Jurkat, Clone E6-1 (cell line): ENCODE measurements at places on chromosomes 2 and 18.

GRCh38 chr2:42844901-42845821 lies 52.8 kb upstream of the HAAO start:
- no peak for DNase-seq

DNA sequence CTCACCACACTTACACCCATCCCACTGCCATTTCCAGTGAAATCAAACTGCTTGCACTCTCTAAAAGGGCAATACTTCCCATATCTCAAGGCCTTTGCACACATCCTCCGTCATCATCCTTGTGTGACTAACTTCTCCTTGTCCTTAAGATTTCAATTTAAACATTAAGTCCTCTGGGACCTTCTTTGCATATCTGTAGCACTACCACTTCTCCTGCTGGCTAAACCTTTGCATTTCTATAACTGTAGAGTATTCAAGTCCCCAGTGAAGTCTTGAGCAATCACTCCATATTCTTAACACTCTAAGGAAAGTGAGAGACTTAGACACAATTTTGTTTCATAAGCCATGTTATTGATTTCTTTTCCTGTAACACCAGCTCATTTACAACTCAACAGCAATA lies 136.8 kb upstream of the EPHA4 start:
- DNase-seq = no peak

GRCh38 chr2:43715300-43716098 lies 39.3 kb upstream of the C1GALT1C1L start:
- DNase-seq = no peak

DNA sequence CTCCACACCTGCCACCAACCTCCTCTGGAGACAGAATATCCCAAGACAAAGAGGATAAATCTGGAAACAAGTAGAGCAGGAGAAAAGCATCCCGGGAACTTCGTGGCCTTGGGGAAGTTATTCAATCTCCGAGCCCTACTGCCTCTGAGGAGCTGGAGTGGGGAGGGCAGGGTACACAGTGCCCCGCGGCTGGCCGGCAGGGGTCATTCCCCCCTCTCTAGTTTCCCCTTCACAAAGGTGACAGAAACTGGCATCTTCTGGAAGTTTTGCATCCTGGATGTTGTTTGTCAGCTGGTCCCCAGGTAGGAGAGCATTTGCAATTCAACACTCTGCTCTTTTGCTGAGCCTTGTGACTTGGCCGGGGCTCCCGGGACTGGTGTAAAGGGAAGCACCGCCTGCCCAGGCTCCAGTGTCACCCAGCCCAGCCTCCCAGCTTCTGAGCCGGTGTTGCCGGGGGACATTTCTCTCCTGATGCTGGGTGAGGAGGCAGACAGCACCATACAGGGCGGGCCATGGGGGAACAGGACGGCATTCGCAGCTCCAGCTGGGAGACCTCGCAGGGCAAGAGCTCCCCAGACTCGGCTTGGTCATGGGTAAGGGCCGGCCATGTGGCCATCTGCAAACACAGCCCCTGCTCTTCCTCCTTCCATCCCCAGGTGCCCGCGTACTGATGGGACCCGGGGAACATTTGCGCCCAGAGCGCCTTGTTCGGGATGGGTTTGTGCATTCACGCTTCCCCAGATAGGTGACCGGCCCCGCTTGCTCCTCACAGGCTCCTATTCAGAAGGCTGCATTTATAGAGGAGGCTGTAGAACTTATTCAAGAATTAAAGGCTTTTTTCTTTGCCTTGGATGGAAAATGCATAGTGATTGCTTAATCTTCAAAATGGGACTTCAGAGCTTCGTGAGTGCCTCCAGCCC lies 7.4 kb upstream of the NTSR2 start:
- no peak for DNase-seq

DNA sequence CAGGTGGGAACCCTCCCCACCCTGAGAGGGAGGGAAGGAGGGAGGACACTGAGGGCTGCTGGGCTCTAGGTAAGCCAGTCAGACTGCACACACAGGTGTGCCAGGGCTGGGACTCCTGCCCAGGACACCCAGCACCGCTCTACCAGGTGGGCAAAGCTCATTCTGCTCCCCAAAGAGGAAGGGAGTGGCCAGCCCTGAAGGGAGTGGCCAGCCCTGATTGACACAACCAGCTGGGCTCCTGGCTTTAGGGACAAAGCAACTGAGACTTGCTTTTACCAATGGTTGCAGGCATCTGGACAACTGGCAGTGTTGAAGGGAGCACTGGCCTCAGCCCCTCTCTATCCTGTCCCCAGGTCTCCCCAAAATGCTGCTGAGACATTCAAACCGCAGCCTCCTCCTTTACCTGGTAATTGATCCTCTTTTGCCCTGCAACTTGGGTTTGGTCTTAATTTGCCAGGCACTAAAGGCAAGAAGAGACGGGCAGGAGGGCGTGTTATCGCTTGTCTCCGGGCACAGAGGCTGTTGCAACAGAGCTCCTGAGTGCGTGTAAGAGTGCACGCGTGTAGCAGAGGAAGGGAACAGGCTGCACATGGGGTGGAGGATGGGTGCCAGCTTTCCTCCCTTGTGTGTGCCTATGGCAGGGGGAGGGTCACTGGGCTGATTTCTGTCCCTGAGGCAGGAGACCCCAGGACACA lies 14.5 kb upstream of the FOSL2 start:
- DNase-seq = no peak

DNA sequence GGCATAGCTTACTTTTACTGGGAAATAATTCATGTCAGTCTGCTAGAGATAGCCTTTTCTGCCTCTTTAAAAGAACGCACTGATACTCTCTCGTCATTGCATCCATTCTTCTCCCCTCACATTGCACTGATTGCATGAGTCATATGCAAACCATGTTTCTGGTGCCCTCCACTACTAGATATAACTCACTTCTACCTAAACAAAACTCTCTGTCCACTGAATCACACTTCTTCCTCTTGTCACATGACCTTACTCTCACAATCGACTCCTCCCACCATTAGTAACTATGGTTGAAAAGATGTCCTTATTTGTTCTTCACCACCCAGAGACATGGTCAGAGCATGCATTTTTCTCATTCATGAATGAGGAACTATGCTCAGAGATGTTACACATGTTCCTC lies 158.0 kb downstream of the CSRNP3 start:
- DNase-seq = no peak

DNA sequence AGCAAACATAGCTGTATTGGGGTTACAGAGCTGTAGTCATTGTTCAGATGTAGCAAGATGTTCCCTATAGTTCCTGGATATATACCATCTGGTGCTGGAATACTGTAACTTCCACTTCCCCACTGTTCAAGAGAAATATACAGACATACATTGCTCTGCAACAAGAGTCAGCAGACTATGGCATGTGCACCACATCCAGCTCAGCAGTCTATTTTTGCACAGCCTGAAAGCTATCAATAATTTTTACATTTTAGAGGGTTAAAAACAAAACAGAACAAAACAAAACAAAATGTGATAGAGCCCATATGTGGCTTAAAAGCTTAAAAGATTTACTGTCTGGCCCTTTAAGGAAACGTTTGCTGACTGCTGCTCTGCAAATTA lies 31.8 kb upstream of the VIT start:
- no peak for DNase-seq

- DNase-seq = no peak
Observed at GRCh38 chr18:1014509-1014908, 109.8 kb downstream of the ADCYAP1 start.

- no peak for DNase-seq
Observed at GRCh38 chr2:178829981-178830380, 22.8 kb upstream of the TTN start.

- DNase-seq = no peak
Observed at GRCh38 chr18:38751898-38752297, 1186.3 kb upstream of the CELF4 start.

GRCh38 chr2:112807233-112807807 lies 23.0 kb upstream of the IL1A start:
- DNase-seq = no peak

GRCh38 chr2:198762441-198762840 lies 695.3 kb downstream of the SATB2 start:
- peak; percentile 94 for DNase-seq

DNA sequence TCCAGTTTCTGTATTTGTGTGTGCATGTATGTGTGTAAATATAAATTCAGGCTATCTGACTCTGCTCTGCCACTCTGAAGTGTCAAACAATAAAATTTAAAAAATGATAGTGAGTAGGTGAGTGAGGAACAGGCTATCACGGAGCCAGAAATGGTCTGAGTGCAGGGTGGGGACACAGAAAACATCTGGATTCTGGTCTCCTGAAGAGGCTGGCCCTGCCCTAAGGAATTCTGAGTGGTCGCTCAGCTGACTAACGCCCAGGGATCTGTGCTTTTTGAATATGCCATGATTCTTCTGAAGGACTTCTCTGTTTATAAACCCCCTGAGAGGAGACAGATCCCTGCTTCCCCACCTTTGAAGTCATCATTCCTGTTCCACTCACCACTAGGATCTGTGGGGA lies 353.9 kb upstream of the GYPC start:
- no peak for DNase-seq

DNA sequence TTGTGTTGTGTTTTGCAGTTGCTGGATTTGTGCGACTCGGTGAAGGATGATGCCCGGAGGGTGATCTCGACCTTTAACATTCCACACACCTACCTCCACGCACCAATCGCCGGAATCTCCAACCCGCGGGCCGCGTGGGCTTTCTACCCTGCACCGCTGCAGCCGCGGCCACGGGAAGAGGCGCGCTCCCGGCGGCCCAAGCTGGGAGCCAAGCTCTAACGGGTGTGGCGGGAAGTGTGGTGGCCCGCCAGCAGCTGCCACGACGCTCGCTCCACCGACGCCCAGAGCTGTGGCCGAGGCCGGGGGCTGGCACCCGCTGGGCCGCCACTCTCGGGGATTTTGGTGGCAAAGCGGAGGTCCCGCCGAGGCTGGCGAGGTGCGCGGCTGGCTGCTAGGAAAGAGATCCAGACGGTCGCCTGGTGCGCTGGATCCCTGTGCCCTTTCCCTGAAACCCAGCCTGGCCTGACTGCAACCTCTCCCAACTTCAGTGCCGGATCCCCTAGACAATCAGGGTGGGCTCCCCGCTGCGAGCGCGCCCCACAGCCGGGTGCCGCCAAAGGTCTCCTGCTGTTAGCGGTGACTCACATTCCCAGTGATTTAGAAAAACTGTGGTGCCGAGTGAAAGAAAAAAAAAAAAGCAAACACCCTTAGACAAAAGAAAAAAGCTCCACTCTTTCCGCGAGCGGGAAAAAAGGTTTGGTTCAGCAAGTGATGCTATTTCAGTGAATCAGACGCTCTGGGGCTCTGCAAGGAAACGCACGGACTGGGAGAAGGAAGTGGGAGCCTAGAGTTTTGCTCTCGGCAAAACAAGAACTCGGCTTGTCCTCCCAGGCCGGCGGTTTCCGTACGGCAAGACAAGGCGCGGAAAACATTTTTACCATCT lies 2.9 kb upstream of the BCL2L11 start:
- no peak for DNase-seq

- DNase-seq = no peak
Observed at GRCh38 chr18:11035814-11036495, 113.4 kb downstream of the PIEZO2 start.
